ENCODE measurements at places on chromosomes 12 and 14.

- DNase-seq = no peak
These were observed 120.1 kb downstream of the RALGAPA1 start for GRCh38 chr14:35689000-35689460.

GRCh38 chr14:27608377-27608776 lies 1010.5 kb upstream of the NOVA1 start:
- DNase-seq = peak; percentile 1

- DNase-seq = no peak
These were observed 5.1 kb upstream of the ACOT6 start for GRCh38 chr14:73607241-73607640.

DNA sequence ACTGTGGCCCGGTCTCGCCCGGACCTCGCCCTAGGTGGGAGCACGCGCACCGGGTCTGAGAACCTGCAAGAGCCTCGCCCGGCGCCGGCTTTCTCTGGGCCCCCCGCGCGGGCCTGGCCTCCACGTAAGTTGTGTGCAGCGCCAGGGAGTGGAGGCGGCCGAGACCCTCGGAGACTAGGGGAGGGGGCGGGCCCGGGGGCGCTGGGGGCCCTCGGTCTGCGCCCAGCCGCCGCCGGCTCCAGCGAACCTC lies 183 bp upstream of the PRMT8 start:
- no peak for DNase-seq

GRCh38 chr14:75661499-75661814 lies 411 bp downstream of the TTLL5 start:
- DNase-seq = no peak

DNA sequence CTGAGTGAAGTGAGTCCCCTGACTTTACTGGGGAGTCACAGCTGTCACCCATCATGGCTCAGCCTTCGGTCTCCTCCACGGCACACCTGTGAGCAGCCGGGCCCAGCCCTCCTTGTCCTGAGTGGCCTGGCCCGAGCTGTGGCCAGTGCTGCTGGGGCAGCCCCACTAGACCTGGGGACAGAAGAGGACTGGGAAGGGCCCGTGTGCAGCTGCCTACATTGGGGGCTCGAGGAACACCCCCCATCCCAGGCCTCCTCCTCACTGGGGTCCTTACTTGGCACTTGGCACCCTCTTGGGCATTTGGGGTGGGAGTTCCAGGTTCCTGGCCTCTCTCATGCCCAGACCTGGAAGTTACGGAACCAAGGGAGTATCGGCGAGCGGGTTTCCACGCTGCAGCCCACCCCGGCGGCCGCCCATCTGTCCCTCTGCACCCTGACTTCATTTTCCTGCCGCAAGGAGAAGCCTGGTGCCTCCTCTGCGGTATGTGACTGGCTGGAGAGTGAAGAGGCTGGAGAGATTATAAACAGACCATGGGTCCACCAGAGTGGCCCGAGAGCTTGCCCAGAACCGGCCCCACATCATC lies 179.7 kb downstream of the KIF26A start:
- no peak for DNase-seq

Data from KBM-7 (cell line).